IMR-90 (cell line): ENCODE measurements at places on chromosomes 2 and 18.

GRCh38 chr2:200482194-200482593 is 27.7 kb downstream of the KCTD18 start:
- no peak for DNase-seq

DNA sequence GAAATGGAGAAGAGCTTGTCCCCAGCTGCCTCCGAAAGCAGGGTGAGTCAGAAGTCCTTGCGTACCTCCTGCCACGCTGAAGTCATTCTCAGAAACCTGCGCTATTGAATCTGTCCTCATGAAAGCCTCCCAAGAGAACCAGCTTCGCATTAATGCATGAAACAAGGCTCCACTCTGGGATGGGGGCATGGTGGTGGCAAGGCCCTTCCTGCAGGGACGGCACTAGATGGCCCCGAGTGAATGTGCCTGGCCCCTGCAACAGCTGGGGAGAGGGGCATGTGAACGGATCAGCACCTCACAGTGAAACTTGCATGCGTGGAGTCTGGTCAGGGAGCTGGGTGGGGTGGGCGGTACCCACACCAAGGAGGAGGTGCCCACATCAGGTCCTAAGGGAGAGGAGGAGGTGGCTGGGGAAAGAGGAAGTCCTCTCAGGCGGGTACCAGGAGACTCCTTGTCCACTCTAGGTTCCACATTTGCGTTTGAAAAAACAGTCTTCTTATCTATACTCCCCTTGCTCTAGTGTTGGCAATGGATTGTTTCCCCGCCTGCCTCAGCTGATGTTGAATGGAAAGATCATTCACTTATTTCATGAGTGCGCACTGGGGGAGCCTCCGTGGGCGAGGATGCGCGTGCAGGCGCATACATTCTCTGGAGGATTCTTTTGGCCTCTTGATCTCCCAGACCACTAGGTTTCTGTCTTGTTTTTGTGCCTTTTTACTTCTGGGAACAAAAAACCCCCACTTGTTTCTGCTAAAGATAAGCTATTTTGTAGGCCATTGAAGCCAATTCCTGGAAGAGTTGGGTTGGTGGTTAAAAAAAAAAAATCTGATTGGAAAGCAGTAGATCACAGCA is 104.7 kb downstream of the KLHL29 start:
- DNase-seq = no peak

DNA sequence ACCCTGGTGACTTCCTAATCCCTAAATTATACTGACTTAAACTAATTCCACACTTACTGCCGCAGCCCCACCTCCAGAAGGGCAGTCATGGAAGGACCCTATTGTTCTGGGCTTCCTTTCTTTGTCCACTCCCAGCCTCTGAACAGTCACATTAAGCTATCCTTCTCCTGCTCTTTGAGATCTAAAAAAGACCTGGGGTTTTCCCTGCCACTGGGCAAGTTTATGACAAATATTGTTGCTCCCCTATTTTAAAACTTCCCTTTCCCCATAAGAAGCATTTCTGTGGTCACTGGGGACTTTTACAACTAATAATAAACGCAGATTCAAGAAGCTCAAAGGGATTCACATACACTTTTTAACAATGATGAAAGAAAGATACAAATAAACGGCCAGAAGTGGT is 47.2 kb upstream of the XPO1 start:
- no peak for DNase-seq

DNA sequence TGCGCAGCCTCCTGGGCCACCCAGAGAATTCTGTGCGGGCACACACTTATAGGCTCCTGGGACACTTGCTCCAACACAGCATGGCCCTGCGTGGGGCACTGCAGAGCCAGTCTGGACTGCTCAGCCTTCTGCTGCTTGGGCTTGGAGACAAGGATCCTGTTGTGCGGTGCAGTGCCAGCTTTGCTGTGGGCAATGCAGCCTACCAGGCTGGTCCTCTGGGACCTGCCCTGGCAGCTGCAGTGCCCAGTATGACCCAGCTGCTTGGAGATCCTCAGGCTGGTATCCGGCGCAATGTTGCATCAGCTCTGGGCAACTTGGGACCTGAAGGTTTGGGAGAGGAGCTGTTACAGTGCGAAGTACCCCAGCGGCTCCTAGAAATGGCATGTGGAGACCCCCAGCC is 11.8 kb upstream of the TTLL4 start:
- no peak for DNase-seq

GRCh38 chr2:236711440-236711839 is 141.8 kb downstream of the ACKR3 start:
- DNase-seq = no peak

DNA sequence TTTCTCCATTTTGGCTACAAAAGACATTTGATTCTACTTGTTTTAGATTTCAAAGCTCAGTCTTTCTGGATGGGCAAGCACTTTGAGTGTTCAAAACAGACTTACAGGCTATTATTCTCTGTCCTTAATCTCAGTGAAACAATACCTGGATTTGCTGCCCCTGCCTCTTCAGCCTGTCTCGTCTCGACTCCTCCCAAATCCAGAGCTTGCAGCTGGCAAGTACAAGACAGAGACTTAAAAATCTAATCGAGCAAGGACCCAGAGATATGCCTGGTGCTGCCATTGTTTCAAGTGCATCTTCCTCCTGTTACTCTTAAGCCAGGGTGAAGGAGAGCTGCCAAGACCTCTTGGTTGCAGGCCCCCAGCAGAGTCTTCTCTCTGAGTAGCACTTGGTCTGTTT is 59.2 kb downstream of the LRRC30 start:
- DNase-seq = no peak

- no peak for DNase-seq
These were observed 96.1 kb upstream of the CSRNP3 start for GRCh38 chr2:165373278-165374010.
